ENCODE measurements at places on chromosomes 3 and 15.
A peak's percentile ranks its signal among the peaks of the same experiment; 100 is the strongest.

GRCh38 chr3:14418296-14419250 lies 16.2 kb downstream of the SLC6A6 start:
- no peak for DNase-seq

- no peak for DNase-seq
Measured at GRCh38 chr15:77622209-77622933, 10.3 kb downstream of the LINGO1 start.

DNA sequence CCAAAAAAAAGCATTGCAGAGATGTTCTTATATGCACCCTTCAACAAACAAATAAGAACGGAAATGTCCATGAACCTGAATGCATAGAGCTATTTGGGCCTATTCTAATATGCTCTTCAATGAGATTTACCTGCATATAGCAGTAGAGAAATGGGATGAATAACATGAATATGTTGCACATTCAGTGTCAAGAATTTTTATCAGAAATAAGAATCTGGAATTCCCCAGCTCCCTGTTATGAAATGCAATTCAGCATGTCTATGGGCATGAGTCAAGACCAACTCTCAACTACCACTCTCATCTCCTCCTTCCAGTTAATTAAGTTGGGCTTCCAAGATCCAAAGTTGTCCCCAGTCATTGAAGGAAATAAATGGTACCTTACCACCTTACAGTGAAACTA lies 133.7 kb upstream of the ALCAM start:
- DNase-seq: no peak

- peak; percentile 75 for DNase-seq
Measured at GRCh38 chr3:118803096-118803476, 231.6 kb downstream of the IGSF11 start.

DNA sequence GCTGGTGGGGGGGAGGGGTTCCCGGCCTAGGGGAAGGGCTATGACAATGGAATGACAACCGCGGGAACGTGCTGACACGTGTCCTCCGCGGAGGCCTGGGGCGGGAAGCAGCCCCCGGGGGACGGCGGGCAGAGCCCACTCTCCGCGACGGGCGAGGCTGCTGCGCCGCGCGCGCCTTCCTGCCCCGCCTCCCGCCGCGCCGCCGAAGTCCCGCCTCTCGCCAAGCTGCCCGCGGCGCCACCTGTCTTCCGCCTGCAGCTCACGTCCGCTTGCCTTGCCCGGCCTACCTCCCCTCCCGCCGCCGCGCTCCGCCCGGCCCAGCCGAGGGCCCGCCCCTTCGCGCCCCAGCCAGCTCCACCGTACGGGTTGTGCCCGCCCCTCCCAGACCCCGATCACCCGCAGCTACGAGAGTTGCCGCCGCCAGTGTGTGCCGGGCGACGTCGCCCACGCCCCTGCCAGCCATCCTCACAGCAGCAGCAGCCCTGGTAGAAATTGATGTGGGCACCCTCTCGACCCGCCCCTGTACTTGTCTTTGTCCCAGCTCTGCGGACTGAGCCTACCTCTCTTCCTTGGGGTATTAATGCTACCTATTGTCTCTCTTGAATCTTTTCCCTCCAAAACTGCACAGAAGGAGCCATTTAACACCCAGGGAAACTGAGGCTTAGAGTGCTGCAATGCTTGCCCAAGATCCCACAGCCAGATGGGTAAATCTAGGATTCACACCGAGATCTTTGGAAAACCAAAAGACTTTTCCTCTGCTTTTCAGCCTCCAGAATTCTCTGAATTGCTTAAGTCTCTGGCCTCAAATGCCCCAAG lies at the start of gene PARP16:
TSS of gene PARP16 (minus strand) at position 180 of the 816 bp plus-strand sequence. CDS start 457 bp downstream, outside the sequence.
- DNase-seq: peak; percentile 80

- peak; percentile 7 for DNase-seq
Measured at GRCh38 chr3:11651900-11652299, 8.2 kb upstream of the VGLL4 start.

DNA sequence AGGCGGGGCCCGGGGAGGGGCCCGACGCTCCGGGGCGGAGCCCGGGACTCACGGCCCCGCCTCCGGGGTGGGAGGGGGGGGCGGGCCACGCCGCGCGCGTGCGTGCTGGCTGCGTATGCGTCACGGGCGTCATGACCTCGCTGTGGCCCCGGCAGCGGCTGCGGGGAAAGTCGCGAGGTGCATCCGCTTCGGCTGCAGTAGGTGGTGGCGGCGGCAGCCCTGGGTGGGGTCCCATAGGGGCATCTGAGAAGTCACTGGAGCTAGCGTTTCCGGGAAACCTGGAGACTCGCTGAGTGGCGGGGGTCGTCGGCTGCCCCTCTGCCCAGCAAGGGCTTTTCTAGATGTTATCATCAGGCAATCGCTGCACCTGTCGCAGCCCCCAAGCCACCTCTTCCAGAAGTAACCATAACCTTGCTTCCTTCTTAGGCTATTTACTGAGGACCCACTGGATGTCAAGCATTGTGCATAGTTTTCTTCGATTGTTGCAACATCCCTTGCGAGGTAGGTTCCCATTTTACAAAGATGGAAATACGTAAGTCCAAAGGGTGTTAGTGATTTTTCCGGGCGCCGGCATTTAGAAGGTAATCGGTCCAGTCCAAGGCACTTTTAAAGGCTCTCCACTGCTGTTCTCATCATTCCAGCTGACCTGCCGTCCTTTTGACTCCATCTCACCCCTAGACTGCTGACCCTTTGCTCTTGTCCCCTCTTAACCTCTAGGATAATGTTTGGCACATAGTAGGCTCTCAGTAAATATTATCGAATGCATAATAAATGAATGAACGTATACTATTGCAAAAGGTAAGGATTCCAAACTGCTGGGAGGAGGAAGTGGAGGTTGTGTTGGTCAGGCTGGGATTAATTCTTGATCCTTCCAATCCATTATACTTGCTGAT lies at the start of gene GDPGP1:
TSS of gene GDPGP1 (plus strand) at position 114 of the 893 bp plus-strand sequence. CDS start 6,700 bp downstream, outside the sequence.
- no peak for DNase-seq

- DNase-seq: no peak
Measured at GRCh38 chr3:56878074-56878473, 76.3 kb upstream of the ARHGEF3 start.

DNA sequence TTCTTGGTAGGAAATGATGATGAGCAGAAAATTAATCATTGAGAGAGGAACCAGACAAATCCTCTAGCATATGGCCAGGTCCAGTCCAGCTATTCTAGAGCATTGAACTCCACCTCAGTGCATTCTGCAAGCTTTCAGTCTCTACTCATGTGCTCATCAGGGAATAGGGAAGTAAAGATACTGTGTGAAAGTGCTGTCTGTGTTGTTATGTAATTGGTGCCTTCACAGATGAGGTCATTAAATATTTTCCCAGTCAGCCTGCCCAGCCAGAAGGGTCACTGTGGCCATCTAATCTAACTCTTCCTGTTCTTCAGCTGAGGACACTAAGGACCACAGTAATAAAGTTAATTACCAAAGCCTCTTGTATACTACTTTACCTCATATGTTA lies 28.2 kb downstream of the C3orf62 start:
- no peak for DNase-seq

DNA sequence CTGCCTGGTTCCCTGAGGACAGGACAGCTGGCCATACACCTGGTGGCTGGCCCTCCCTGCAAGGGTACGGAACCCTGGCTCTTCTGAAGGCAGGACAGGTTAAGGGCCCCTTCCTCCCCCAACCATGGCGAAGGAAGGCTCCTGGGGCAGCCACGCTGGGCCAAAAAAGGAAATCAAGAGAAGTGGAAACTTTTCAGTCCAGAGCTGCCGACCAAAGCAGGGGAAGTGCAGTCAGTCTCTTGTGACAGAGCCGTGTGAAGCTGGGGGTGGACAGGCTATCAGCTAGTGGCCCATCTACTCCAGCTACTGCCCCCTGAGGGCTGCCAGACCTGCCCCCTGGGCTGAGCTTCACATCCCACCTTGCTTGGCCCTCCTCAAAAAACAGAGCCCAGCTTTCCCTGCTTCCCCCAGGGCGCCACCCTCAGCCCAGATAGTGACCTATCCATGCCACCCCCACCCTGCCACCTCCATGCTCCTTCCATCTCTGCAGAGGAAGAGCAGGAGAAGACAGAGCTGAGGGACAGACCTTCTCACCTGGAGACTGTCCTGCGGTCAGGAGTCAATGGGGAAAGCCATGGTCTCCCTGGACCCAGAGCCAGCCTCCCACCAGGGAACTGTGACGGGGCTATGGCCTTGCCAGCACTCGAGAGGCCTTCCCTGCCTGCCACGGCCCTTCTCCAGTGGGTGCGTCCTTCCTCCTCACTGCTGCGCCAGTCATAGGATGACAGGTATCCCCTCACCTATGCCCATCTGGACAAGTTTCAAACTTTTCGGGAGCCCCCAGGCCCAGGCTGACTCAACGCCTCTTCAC lies 4.6 kb downstream of the SEMA7A start:
- no peak for DNase-seq

DNA sequence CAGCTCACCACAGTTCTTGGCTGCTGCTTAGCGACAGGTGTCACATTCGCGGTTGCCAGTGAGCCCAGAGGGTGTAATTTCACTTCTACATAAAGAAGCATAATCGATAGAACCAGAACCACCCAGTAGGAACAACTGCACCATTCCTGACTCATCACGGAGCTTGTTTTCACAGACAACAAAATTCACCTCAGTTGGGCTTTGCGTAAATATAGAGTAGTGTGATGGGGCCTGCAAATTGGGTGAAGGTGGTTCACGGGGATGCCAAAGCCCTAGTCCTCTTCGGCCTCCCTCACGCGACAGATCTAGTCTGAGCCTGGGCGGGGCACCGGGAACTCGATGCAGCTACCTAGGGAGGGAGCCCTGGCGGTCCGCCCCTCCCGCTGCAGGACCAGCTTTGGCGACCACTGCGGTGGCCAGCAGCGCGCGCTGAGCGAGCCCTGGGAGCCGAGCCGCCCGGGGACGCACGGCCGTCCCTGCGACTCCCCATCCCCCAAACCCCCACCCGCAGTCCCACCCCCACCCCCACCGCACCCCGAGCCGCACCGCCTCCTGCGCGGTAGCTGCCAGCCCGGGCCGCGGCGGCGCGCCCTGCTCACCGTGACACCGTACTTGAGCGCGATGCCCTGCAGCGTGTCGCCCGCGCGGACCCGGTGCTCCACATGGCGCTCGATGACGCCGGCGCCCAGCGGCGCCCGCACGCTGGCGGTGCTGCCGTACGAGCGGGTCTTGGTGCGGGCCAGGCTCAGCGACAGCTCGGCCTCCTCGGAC lies 519 bp downstream of the LYSMD2 start:
- DNase-seq: no peak

- no peak for DNase-seq
Measured at GRCh38 chr3:23068016-23068728, 135.0 kb upstream of the UBE2E2 start.

DNA sequence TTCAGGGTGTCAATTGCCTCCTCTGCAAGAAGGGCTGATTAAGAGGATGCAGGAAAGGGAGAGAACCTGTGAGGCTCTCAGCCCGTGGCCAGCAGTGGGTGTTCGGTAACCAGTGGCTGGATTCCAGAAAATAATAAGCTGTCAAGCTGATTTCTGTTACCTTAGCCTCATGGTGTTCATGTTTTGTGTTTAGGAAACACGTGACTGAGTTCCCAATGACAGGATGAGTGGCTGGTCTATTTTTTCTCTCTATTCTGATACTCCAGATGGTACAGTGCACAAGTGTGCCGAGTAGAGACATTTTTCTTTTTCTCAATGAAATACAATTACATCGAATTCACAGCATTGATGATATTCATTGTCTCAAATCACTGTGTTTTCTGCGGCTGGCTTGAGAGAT lies 43.6 kb downstream of the EDEM1 start:
- no peak for DNase-seq

DNA sequence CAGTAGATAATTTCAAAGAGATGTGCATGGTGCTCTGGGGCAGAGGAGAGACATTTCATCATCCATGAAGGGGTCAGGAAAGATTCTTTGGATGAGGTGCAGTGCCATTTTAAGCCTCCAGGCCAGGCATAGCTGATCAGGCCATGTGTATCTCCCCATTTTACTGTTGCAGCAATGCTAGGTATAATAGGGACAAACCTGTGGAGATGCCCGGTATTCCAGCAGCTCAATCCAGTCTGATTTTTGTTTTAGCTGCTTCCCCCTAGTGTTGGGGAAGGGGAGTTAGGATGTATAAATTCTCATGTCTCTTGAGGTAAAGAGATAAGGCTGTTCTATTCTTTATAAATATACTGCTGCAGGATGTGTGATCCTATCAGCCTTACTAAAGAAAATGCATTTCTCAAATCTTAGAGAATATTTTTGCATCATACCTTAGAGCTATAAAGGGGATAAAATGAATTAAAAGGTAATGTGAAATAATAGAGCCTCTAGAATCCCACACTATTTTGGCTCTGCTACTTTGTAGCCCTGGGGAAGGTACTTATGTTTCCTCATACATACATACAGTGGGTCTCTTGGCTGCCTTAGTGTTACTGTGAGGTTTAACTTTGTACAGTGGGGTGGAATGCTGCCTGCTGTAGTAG lies 5.2 kb downstream of the CDV3 start:
- DNase-seq: no peak

- no peak for DNase-seq
Measured at GRCh38 chr3:30657914-30658313, 51.5 kb downstream of the TGFBR2 start.

DNA sequence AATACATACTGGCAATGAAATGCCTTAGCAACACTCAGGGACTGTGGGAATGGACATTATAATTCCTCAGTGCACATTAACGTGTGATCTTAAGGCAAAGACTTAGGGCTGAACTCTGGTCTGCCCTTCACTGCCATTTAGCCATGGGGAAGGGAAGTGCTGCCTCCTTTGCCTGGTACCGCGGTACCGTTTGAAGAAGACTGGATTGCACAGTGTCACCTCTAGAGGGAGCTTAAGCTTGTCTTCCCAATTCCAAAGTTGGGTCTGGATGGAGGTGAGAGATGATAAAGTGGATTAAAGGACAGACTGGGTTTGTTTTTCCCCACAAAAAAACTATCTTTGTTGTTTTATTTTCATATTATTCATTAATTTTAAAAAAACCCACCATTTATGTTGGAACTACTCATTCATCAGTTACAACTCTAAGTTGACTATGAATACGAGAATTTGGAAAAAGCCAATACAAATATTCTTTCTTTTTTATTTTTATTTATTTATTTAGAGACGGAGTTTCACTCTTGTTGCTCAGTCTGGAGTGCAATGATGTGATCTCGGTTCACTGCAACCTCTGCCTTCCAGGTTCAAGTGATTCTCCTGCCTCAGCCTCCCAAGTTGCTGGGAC lies 60.0 kb upstream of the SYN2 start:
- peak; percentile 34 for DNase-seq

DNA sequence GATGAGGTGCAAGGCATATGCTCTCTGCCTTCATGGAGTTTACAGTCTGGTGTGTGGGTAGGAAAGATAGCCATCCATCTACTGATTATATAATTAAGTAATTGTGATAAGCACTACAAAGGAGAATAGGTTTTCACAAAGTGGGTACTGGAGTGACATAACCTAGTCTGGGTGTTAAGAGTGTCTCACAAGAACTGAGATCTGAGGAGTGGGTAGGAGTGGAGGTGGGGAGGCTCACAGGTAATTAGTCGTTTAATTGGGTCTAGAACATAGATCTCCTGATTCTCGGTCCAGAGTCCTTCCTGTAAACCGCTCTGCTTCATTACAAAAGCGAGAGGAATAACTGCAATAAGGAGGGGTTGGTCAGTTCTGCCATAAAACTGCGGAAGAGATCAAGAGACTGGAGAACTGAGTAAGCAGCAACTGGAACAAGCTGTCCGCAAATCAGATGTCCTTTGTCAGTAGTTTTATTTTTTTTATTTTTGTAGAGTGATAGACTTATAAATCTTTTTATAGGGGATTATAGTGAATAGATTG lies 2.2 kb downstream of the NEO1 start:
- no peak for DNase-seq

All from SHP77 treated with DMSO at 0.1 percent for 48 hours (cell line).